CD4-positive, alpha-beta memory T cell (primary cell): ENCODE measurements at places on chromosomes 3 and 15. TPM values are rescaled to one million over a fixed set of nuclear protein-coding genes. Genes with fewer than 3 reads are reported as not detected.
A peak's percentile ranks its signal among the peaks of the same experiment; 100 is the strongest.

Gene LMAN1L
- 0.39 TPM for total RNA-seq

- no peaks in the 10 kb centered on the region for H3K36me3 ChIP-seq
- H3K27me3 ChIP-seq: no peaks in the 10 kb centered on the region
- H3K4me3 ChIP-seq: no peak overlapping the region
- no peak for DNase-seq
These were observed 28.4 kb upstream of the SLC2A2 start for GRCh38 chr3:171054921-171055320.

- no peak for DNase-seq
- H3K4me1 ChIP-seq: no peaks in the 10 kb centered on the region
- no peaks in the 10 kb centered on the region for H3K27me3 ChIP-seq
- H3K27ac ChIP-seq: no peak overlapping the region
- no peak overlapping the region for H3K4me3 ChIP-seq
These were observed 83.6 kb downstream of the CLSTN2 start for GRCh38 chr3:140018556-140018955.

GRCh38 chr15:89017370-89018066, 70.7 kb upstream of the ABHD2 start:
- H3K4me3 ChIP-seq: no peak overlapping the region

DNA sequence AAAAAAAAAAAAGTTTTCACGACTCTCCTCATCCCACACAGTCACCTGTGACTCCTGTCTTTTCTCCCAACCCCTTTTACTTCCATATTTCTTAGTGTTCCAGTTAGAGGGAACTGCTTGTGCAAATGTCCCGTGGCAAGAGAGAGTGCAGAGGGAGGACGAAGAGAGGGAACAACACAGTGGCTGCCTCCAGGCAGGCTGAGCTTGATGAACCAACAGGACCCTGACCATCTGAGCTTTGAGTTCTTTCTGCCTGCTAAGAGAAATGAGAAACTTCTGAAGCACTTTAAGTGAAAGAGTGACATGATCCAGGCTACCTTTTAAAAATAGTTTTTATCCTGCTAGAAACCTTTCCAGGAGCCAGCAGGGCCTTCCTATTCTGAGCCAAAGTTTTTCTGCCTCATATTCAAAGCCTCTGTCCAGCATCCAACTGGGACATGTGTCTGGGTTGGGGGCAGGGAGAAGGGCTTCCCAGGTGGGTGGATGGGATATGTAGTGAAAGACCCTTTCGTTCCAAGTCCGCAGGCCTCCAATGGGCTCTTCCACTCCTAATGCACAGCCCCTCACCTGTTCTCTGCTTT, 239.9 kb downstream of the OPA1 start:
- H3K27ac ChIP-seq: no peak overlapping the region
- H3K27me3 ChIP-seq: no peaks in the 10 kb centered on the region
- no peak for DNase-seq

DNA sequence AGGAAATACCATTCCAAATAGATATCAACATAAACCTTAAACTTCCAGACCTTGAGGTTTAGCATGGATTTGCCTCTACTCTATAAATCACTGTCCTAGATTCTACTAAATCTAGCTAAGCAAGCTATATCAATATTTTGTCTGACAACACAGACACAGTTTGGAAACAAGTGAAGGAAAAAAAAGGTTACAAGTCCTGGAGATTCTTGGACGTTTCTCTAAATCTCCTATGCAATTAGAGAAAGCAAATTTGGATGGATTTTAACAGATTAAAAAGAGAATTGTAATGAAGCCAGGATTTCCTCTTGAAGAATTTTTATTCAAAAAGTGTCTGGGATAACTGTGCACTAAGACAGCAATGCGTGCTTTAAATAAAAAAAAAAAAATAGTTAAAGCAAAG, 441.1 kb upstream of the DPH6 start:
- H3K27ac ChIP-seq: no peak overlapping the region
- H3K36me3 ChIP-seq: no peaks in the 10 kb centered on the region
- no peak for DNase-seq
- H3K4me1 ChIP-seq: no peaks in the 10 kb centered on the region
- no peaks in the 10 kb centered on the region for H3K27me3 ChIP-seq

- H3K27me3 ChIP-seq: no peaks in the 10 kb centered on the region
- no peaks in the 10 kb centered on the region for H3K4me1 ChIP-seq
- no peak overlapping the region for H3K27ac ChIP-seq
- DNase-seq: no peak
- no peaks in the 10 kb centered on the region for H3K36me3 ChIP-seq
These were observed 179.4 kb downstream of the CDIN1 start for GRCh38 chr15:36758800-36759199.

DNA sequence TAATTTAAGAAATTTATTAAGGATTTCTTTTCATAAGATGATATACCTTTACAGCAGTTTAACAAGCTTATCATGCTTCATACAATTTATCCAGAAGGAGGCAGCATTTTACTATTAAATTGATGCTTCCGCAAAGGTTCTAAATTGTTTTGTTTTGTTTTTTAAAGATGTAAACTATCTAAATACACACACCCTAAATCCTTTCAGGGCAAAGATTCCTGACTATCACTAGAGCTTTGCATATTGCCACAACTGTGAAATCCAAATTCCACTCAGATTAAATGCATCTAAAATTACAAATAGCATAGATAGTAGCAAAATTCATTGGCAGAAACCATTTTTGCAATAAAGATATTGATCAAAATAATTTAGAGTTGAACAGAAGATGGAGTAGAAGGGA, 44.5 kb upstream of the CCNL1 start:
- no peaks in the 10 kb centered on the region for H3K36me3 ChIP-seq
- H3K27ac ChIP-seq: no peak overlapping the region
- no peaks in the 10 kb centered on the region for H3K4me1 ChIP-seq
- DNase-seq: no peak
- H3K4me3 ChIP-seq: no peak overlapping the region
- H3K27me3 ChIP-seq: no peaks in the 10 kb centered on the region

Gene P2RY14
- 1.3 TPM for total RNA-seq

DNA sequence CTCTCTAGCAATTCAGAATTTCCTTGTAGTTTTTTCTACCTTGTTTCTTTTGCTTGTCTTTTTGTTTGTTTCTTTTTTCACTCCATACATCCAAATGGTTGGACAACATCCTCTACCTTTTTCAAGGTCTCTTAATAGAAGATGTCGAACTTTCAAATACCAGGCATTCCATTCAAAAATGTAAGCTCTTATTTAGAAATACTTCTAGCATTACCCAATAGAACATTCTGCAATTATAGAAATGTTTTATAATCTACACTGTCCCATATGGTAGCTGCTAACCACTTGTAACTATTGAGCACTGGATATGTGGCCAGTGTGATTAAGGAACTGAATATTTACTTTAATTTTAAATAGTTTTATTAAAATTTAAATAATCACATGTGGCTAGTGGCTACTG, 196.2 kb upstream of the MRPL3 start:
- H3K27ac ChIP-seq: no peak overlapping the region
- no peak overlapping the region for H3K4me3 ChIP-seq
- no peak for DNase-seq
- H3K36me3 ChIP-seq: no peaks in the 10 kb centered on the region
- H3K27me3 ChIP-seq: no peaks in the 10 kb centered on the region
- H3K4me1 ChIP-seq: no peaks in the 10 kb centered on the region

- H3K27me3 ChIP-seq: no peaks in the 10 kb centered on the region
- H3K36me3 ChIP-seq: no peaks in the 10 kb centered on the region
- H3K4me1 ChIP-seq: peaks cover 4% of the 10 kb centered on the region
- H3K4me3 ChIP-seq: no peak overlapping the region
These were observed 123.3 kb upstream of the TP63 start for GRCh38 chr3:189507856-189508255.

Gene HESX1
- total RNA-seq: not detected

Gene MEX3B
- total RNA-seq: 1.6 TPM

Gene DIS3L
- 40.3 TPM for total RNA-seq

DNA sequence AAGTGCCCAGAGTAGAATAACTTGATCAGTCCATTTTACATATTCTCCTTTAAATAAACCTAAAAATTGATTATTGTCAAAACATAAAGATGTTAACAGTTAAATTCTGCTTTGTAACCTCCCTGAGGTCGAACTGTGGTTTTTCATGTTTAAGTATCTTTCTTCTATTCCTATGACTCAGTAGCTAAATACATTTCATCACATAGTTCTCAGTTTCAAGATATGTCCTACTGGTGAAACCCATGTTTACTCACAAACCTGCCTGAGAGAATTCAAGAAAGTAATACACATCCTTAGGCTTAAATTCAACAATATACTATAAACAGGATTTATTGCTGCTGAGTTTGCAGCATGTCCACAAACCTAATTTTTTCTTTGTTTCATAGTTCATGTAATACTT, 692.9 kb downstream of the ZPLD1 start:
- no peak overlapping the region for H3K4me3 ChIP-seq
- H3K36me3 ChIP-seq: no peaks in the 10 kb centered on the region
- H3K27ac ChIP-seq: no peak overlapping the region
- H3K4me1 ChIP-seq: no peaks in the 10 kb centered on the region
- DNase-seq: no peak
- H3K27me3 ChIP-seq: no peaks in the 10 kb centered on the region

Gene LPCAT4
- total RNA-seq: 100 TPM

GRCh38 chr15:42021593-42021992, 751 bp upstream of the PLA2G4E start:
- H3K36me3 ChIP-seq: no peaks in the 10 kb centered on the region
- H3K27me3 ChIP-seq: no peaks in the 10 kb centered on the region
- H3K4me1 ChIP-seq: no peaks in the 10 kb centered on the region
- H3K27ac ChIP-seq: no peak overlapping the region

Gene SLC35G2
- total RNA-seq: 0.42 TPM

Gene AP3S2
- total RNA-seq: 34.3 TPM

DNA sequence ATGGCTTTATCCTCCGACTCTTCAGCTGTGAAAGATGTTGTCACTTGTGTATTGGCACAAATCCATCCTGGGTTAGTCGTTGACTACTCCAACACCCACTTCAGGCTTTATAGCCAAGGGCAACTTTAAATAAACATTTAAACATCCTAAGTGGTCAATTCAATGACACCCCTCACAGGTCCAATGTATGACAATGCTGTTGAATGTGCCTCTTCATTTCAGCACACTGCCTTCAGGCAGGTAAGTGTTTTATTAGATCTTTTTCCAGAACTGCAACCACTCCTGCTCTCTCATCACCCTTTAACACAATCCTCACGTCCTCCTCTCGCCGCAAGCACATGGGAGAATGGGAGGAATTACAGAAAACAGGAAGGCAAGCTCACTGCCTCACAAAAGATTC, 30.3 kb downstream of the IL12A start:
- H3K36me3 ChIP-seq: no peaks in the 10 kb centered on the region
- H3K27me3 ChIP-seq: no peaks in the 10 kb centered on the region
- no peaks in the 10 kb centered on the region for H3K4me1 ChIP-seq
- no peak for DNase-seq
- H3K27ac ChIP-seq: no peak overlapping the region

- DNase-seq: no peak
- H3K4me1 ChIP-seq: no peaks in the 10 kb centered on the region
- H3K27ac ChIP-seq: no peak overlapping the region
- H3K27me3 ChIP-seq: no peaks in the 10 kb centered on the region
- no peaks in the 10 kb centered on the region for H3K36me3 ChIP-seq
These were observed 21.8 kb downstream of the GREM1 start for GRCh38 chr15:32739522-32740063.

DNA sequence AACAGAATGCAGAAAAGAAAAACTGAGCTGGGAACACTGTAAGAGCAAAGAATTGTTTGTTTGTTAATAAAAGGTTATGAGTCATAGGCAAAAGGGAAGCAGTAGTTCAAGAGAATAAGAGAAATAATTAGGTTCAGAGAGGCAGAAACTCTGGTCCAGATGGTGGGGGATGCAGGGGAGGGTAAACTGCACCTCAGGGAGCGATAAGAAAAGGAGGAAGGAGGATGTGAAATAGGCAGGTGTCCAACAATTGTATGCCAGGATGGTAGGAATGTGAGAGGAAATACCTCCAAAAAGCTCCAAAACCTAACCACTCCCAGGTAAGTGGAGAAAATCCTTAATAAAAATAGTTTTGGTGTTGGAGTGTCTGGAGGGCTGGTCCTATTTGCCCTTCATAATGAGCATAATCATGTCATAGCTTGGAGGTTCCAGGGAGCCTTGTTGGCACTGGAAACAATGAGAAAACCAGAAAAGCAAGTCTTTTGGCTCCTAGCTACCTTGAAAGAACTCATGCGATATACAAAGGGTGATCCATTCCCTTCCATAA, 405.4 kb upstream of the TBL1XR1 start:
- no peaks in the 10 kb centered on the region for H3K27me3 ChIP-seq
- peaks cover 49% of the 10 kb centered on the region for H3K4me1 ChIP-seq
- H3K27ac ChIP-seq: no peak overlapping the region

- H3K27ac ChIP-seq: peak overlapping the region; percentile 83
- H3K4me1 ChIP-seq: peaks cover 73% of the 10 kb centered on the region
- peak overlapping the region; percentile 45 for H3K4me3 ChIP-seq
- DNase-seq: peak; percentile 81
These were observed 29.3 kb downstream of the CCNL1 start for GRCh38 chr3:157130467-157131251.

Gene CYP8B1
- not detected for total RNA-seq

- H3K27ac ChIP-seq: no peak overlapping the region
- H3K27me3 ChIP-seq: no peaks in the 10 kb centered on the region
These were observed 115.4 kb upstream of the PRICKLE2 start for GRCh38 chr3:64340641-64341101.

Gene SCN11A
- 0.15 TPM for total RNA-seq

- H3K4me1 ChIP-seq: peaks cover 8% of the 10 kb centered on the region
- no peaks in the 10 kb centered on the region for H3K36me3 ChIP-seq
- no peak overlapping the region for H3K27ac ChIP-seq
- H3K27me3 ChIP-seq: no peaks in the 10 kb centered on the region
- no peak for DNase-seq
These were observed 26.2 kb upstream of the IL16 start for GRCh38 chr15:81170511-81170910.

GRCh38 chr3:189349772-189350171, 178.0 kb downstream of the TPRG1 start:
- no peak overlapping the region for H3K27ac ChIP-seq
- DNase-seq: no peak
- H3K4me3 ChIP-seq: no peak overlapping the region
- peaks cover 13% of the 10 kb centered on the region for H3K4me1 ChIP-seq
- no peaks in the 10 kb centered on the region for H3K36me3 ChIP-seq

Gene SLC28A1
- total RNA-seq: not detected

DNA sequence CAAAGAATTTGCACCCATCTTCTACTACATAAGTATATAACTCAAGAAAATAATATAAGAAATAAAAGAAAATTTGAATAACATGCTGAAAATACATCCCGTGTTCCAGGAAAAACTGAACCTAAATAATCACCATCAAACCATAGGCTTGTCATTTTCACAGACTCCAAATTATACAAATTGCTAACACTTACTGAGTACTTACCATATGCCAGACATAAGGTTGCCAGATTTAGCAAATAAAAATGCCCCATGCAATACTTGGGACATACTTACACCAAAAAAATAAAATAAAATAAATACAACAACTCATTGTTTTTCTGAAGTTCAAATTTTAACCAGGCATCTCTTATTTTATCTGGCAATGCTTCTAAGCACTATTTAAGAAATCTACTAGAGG, 760.4 kb upstream of the SEMA6D start:
- DNase-seq: no peak
- H3K27me3 ChIP-seq: no peaks in the 10 kb centered on the region
- no peaks in the 10 kb centered on the region for H3K4me1 ChIP-seq
- no peaks in the 10 kb centered on the region for H3K36me3 ChIP-seq
- no peak overlapping the region for H3K4me3 ChIP-seq

Gene ADAMTS9
- not detected for total RNA-seq
